Uterus (tissue), 4 donors: ENCODE measurements at places on chromosomes 11 and 22. TPM values are rescaled to one million over a fixed set of nuclear protein-coding genes. Genes with fewer than 3 reads are reported as not detected.
A peak's percentile ranks its signal among the peaks of the same experiment; 100 is the strongest.

DNA sequence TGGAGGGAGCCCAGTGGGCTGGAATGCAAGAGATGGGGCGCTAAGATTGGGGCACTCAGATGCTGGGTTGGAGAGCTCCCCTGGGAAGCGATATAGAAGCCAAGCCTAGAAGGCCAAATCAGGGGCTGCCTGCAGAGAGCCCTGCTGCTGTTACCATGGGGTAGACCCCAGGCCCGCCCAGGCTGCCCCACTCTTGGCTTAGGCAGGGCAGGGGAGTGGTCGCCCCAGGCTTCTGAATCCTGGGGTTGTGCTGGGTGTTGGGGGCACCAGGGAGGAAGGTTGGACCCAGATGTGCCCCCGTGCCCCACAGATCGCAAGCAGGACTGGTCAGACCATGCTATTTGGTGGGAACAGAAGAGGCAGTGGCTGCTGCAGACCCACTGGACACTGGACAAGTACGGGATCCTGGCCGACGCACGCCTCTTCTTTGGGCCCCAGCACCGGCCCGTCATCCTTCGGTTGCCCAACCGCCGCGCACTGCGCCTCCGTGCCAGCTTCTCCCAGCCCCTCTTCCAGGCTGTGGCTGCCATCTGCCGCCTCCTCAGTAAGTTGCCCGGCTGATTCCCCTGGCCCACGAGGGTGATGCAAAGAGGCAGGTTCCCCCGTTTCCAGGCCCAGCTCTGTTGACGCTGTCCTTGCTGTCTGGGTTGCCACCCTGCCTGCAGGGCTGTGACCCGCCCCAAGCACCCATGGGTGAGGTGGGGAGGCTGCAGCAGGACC lies 3.9 kb downstream of the FERMT3 start:
- no peaks in the 10 kb centered on the region for H3K27me3 ChIP-seq
- no peaks in the 10 kb centered on the region for H3K4me1 ChIP-seq
- no peak overlapping the region for H3K4me3 ChIP-seq
- H3K27ac ChIP-seq = no peak overlapping the region
- no peaks in the 10 kb centered on the region for H3K36me3 ChIP-seq

DNA sequence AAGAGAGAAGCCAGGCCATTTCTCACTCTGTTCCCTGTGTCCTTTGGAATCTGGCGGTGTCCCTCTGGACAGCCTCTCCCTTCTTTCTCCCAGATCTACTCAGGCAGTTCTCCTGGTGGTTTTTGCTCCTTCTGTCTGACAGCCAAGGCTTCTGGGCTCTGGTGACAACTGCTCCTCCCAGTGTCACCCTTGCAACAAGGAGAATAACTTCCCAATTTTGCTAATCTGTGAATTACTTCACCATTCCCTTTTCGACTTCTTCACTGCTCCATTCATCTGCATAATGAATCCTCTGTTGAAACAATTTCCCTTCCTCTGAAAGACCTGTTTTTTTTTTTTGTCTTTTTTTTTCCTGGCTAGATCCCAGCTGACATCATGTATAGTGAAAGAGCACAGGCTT lies 56.3 kb upstream of the PDE3B start:
- no peaks in the 10 kb centered on the region for H3K27me3 ChIP-seq
- H3K36me3 ChIP-seq = no peaks in the 10 kb centered on the region

GRCh38 chr22:43446037-43446803 lies 34.4 kb downstream of the MPPED1 start:
- H3K27me3 ChIP-seq = no peaks in the 10 kb centered on the region
- no peak overlapping the region for H3K27ac ChIP-seq
- no peaks in the 10 kb centered on the region for H3K36me3 ChIP-seq
- DNase-seq = peak; percentile 7
- no peak overlapping the region for H3K4me3 ChIP-seq
- no peaks in the 10 kb centered on the region for H3K4me1 ChIP-seq

DNA sequence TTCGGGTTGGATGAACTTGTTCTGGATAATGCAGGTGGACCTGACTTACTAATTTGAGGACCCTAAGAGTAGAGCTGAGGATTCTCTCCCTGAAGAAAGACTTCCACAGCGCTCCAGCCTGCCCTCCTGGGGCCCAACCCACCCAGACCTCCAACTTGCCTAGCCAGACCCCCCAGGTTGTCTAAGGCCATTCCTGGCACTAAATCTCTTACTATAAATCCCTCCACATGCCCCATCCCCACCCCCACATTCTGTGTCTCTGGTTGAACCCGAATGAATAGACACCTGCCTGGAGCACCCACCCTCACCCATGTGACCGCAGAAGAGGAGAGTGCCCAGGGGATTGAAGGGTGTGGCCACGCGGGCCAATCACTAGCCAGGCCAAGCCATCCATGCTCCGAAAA lies 1480.0 kb downstream of the TBC1D22A start:
- H3K4me3 ChIP-seq = no peak overlapping the region
- no peaks in the 10 kb centered on the region for H3K27me3 ChIP-seq
- H3K4me1 ChIP-seq = no peaks in the 10 kb centered on the region
- no peaks in the 10 kb centered on the region for H3K36me3 ChIP-seq
- no peak for DNase-seq

GRCh38 chr11:64784813-64785581 lies 6.7 kb upstream of the SF1 start:
- no peak overlapping the region for H3K27ac ChIP-seq
- H3K4me3 ChIP-seq = no peak overlapping the region
- no peak for DNase-seq
- H3K36me3 ChIP-seq = no peaks in the 10 kb centered on the region
- no peaks in the 10 kb centered on the region for H3K4me1 ChIP-seq

DNA sequence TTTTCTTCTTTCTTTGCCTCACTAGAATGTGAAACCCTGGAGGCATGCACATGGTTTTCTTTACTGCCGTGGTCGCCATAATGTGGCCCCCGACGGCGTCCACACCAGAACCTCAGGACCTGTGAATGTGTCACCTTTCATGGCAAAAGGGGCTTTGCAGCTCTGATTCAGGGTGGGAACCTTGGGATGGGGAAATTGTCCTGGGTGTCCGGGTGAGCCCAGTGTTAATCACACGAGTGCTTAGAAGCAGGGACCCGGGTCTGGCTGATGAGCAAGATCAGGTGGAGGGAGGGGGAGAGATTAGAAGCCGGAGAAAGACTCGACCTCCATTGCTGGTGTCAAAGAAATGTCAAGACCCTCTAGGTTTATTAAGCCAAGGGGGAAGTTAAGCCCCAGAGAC lies 74.7 kb upstream of the SHISAL1 start:
- no peaks in the 10 kb centered on the region for H3K36me3 ChIP-seq
- no peak overlapping the region for H3K4me3 ChIP-seq
- H3K27ac ChIP-seq = no peak overlapping the region
- H3K27me3 ChIP-seq = no peaks in the 10 kb centered on the region
- DNase-seq = no peak
- no peaks in the 10 kb centered on the region for H3K4me1 ChIP-seq

DNA sequence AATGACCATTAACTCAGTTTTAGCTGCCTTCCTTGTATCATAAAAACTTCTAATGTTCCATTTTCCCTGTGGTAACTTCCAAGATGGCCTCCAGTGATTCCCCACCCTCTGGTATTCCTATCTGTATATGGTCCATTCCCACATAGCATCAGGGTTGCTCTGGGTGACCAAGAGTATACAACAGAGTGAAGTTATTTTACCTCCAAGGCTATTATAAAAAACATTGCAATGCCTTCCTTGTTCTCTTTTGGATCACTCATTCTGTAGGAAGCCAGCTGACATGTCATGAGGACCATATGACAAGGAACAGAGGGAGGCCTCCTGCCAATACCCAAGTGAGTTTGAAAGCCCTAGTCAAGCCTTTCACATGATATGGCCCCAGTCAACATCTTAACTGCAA lies 30.1 kb downstream of the ZNF280B start:
- no peak overlapping the region for H3K4me3 ChIP-seq
- H3K27me3 ChIP-seq = no peaks in the 10 kb centered on the region
- no peak for DNase-seq
- H3K4me1 ChIP-seq = no peaks in the 10 kb centered on the region

The DSCAML1 gene
- total RNA-seq = 2.6 TPM

The OR51T1 gene
- not detected for total RNA-seq

The VPREB3 gene
- total RNA-seq = not detected

The FLRT1 gene
- total RNA-seq = not detected
